ENCODE measurements at places on chromosomes 6 and 20.

DNA sequence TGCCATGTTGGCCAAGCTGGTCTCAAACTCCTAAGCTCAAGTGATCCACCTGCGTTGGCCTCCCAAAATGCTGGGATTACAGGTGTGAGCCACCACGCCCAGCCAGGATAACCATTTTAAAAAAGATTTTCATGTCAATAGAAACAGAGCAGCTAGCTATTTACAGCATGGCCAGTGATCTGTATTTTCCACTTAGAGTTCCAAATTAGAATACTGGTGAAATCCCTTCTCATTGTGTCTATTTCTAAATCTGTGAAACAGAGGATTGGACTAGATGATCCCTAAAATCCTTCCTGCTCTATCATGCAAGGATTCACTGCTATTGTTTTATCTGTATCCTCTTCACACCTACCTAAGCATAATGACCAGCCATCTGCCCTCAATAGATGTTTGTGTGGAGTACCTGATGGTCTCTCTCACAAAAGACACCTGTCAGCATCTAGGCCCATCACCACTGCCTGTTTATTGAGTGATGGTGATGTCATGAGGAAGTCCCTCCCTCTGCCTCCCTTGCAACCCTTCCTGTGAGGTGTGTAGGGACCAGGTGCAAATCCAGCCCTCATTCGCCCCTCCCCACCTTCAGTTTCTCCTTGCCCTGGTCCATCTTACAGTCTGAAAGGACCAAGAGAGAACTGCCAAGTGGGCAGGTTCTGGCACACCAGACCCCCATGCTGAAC lies 26.5 kb upstream of the SMIM29 start:
- DNase-seq = no peak

DNA sequence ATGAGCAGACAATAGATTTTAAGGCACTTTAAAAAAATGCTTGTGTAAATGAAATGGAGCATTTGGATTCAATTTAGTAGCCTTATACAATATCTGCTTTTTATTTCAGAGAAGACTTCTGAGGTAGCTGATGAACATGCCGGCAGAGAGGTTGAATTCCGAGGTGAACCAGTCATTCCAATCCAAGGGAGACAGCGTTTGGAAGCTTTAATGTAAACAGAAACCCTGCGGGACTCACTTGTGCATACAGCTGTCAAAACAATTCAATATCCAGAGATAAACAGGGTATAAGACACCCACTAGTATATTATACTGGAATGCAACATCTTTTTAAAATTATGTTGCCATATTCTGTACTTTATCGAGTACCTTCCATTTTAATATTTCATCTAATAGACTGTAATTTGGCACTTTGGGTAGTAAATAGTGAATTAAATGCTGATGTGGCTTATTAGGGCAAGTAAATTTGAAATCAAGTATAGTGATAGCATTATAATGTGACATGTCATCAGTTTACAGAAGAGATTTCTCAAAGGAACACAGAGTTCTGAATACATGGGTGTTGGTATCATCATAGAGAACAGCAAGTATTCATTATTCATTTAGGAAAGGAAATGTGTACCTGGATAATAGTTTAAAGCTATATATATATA lies 347.7 kb downstream of the PRKN start:
- no peak for DNase-seq

DNA sequence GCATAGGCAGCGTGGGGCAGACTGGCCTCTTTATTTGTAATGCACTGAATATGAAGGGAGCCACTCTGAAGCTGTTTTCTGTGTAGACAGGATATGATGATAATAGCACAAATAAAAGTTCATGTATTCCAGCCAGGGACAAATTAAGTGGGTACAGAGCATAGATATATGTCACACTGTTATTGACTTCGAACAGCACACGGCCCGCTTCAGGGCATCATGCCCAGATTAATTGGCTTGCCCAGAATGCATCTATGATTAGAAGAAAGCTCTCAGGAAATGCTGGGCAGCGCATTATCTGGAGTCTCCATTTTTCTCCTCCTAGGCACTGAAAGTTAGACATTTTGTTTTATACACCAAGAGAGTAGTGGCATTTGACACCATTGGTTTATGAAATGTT lies 26.3 kb upstream of the SASH1 start:
- no peak for DNase-seq

DNA sequence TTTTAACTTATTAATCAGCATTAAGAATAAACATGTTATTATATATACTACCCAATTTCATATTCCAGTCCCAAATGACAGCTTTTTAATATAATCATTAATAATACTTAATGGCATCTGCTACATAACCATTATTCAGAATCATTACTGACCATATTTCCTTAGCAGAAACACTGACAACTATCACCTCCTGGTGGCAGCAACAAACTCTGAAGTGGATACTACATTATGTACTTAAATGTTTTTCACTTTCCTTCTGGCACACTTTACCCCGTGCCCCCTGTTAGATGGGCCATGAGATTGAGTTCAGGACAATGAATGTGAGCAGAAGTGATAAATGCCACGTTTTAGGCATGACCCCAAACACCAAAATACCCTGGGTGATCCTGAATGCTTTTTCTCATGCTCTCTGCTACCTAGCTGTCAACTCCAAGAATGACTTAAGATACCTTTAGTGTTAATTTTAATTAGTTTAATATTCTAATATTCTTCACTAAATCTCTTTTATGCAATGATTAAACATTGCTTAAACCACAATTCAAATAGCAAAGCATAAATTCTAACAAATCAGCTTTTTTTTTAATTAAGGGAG lies 77.1 kb downstream of the LMBRD1 start:
- DNase-seq = peak; percentile 30

DNA sequence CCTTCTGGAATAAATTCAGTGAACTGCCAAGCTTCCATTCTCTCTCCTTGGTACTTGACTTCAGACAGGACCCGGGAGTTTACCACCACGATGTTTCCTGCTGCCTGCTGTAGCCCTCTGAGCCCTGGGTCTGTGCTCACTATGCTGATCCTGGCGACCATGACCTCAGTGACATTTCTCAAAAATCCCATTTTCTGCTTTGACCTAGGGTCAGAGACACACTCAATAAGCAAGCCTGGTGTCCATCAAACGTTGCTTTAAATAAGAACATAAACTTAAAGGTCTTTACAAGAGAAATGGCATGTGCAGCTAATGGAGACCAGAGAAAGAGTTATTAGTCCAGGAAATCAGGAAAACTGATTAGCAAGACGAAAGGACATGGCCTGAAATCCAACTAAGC lies 509.7 kb upstream of the SULF2 start:
- no peak for DNase-seq

GRCh38 chr6:11702500-11703130 lies 76.0 kb downstream of the ADTRP start:
- peak; percentile 89 for DNase-seq

DNA sequence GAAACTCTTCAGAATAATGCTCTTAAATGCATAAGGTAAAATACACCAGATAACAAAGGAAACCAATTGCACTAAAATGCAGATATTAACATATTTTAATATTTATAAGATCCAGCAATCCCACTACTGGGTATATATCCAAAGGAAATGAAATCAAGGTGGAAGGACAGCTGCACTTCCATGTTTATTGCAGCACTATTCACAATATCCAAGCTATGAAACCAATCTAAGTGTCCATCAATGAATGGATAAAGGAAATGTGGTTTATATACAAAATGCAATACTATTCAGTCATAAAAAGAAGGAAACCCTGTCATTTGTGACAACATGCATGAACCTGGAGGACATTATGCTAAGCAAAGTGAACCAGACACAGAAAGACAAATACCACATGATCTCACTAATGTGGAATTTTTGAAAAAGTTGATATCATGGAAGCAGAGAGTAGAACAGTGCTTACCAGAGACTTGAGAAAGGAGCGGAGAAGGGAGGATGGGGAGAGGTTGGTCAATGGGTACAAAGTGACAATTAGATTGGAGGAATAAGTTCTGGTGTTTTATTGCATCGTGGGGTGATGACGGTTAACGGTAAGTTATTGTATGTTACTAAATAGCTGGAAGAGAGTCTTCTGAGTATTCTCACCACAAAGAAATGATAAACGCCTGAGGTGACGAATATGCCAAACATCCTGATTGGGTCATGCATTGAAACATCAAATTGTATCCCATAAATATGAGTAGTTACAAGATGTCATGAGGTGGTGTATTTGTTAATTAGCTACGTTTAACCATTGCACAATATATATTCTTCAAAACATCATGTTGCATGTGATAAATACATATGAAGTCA lies 37.9 kb upstream of the RNF24 start:
- DNase-seq = no peak

GRCh38 chr20:33676652-33677645 lies 2.7 kb upstream of the NECAB3 start:
- no peak for DNase-seq

GRCh38 chr20:5170341-5170740 lies 43.5 kb downstream of the CDS2 start:
- DNase-seq = no peak

DNA sequence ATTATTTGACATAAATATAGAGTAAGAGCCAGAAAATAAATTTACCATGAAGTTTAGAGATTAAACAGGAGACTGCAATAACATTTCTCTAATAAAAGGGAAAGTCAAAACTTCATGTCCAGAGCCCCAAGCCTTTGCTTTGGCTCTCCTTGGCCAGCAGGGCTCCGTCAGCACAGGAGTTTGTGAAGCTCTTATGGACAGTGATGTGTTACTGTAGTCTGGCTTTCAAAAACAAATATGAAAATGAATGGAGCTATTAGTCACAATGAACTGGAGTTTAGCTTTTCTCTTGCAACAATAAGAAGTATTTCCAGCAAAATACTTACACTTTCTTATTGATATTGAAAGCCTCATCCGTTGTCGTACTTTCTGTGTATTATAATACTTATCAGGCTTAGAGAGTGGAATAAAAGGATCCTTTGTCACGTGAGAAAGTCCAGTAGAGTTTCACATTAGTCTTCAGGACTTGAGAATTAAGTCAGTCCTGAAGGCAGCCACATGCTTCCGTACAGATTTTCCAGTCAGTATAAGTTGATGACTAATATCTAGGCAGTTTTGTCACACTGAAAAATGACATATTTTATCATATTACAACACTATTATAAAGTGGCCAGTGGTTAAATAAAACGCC lies 117.0 kb upstream of the PRL start:
- no peak for DNase-seq

DNA sequence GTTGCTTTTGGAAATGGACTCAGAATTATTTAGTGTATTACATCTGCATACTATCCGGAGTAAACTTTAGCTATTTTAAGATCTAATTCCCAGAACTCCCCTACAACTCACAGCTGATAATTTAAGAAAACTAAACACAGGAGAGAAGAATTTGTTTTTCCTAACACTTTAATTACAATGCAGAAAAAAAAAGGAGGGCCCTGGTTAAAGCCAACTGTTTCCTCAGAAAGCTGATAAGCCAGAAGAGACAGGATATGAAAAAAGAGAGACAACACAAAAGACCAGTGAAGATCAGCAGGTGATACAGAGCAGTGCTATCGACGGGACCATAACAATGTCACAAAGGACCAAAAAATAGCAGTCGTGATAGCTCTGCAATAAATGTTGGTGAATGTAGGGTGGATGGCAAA lies 5.8 kb downstream of the IFNGR1 start:
- no peak for DNase-seq

DNA sequence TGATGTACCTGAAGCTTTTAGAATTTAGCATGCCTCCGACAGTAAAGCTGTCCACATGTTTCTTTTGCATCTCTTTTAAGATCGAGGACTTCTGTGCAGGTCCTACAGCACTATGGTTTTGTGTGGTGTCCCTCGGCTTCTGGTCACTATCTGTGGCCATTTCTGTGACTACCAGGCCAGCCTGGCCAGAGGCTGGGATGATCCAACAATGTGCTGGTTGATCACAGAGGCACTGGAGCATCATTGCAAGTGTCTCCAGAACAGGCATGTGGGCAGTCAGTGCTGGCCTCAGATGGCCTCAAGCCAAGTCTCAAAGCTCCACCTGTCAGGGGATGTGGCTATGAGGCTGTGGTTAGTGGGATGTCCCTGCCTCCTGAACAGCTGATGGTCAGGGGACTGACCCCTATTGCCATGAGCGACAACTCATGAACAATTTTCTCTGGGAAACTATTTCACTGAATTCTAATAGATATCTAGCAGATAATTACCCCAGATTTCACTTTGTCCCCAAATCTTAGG lies 136.6 kb downstream of the SYNDIG1 start:
- DNase-seq = no peak

- DNase-seq = no peak
Measured at GRCh38 chr20:6480328-6481200, 286.9 kb upstream of the BMP2 start.

GRCh38 chr20:58416835-58417234 lies 27.8 kb downstream of the VAPB start:
- no peak for DNase-seq

DNA sequence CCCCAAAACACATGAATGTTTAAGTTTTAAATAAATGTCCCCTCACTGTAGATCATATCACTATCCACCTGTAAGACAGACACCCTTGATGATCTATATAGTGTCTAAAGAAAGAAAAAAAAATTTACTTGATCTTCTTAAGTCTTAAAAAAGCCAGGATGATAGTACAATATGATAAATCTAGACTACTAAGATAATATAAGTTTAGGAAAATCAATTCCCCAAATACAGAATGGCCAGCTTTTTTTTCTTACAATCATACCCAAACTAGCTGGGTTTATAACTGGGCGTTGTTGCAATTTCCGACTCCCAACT lies 14.4 kb downstream of the ZNF217 start:
- DNase-seq = no peak

DNA sequence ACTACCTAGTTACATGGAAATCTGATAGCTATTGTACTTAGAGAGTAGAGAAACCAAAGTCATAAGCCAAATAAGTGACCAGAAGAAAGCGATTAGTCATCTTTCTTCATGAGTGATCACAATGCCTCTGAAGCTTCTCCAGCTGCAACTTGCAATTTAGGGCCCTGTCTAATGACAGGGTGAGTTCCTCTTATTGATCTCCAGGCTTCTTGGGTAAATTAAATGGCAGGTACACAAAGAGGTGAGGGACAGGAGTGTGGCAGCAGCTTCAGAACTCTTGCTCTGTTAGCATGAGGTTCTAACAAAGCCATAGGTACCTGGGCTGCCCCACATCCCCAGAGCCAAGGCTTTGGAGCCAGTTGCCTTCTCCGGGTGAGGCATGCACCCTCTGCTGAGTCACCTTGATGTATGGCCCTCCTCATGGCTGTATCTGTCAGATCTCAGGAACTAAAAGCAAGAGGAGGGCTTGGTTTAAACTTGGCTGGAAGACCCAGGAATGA lies 60.8 kb downstream of the PRDM1 start:
- no peak for DNase-seq

GRCh38 chr20:49140411-49140810 lies 47.7 kb downstream of the STAU1 start:
- no peak for DNase-seq

GRCh38 chr6:56956491-56956890 lies 1.6 kb downstream of the BEND6 start:
- DNase-seq = no peak

All from umbilical cord (tissue), 2 donors.